ENCODE measurements at places on chromosomes 4 and X.

DNA sequence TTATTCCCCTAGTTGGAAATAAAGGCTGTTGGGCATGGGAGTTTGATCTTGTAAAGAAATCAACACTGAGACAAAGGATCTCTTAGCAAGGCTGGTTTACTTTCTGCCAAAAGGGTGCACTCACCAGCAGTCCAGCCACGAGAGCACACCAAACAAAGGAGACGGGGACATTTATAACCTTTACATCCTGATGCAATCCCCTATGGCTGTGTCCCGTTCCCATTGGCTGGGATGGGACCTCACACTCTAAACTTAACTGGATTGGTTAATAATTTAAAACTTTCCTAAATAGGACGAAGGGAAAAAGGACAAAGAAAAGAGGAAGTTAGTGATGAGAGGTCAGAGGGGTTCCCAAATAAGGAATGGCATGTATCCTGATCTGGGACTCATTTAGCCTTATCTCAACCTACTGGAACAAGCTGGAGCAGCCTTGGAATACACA is 17.9 kb downstream of the METAP1 start:
- DNase-seq = no peak

DNA sequence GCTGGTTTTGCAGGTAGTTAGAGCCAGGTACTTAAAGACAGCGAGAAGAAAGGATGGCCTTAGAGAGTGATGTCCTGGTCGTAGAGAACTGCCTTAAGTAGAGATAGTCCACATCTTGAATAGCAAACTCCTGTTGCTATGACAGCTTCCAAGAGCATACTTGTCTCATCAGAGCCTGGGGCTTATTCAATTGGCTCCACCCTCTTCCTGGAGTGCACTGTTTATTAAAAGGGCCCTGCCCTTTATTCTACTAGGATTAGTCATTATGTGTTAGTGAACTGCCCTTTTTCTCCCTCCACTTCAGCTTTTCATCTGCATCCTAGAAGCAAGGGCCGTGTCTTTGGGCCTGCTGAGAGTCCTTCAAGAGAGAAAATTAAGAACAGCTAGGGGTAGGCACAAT is 94.5 kb upstream of the EOLA2 start:
- DNase-seq = no peak

GRCh38 chrX:49958727-49959485 is 36.5 kb downstream of the CLCN5 start:
- DNase-seq = no peak

- DNase-seq = no peak
Measured at GRCh38 chr4:4862071-4862551, 2.6 kb downstream of the MSX1 start.

GRCh38 chr4:1171311-1172227 is 814 bp downstream of the SPON2 start:
- DNase-seq = peak; percentile 30

- DNase-seq = no peak
Measured at GRCh38 chr4:16016536-16016935, 53.6 kb upstream of the FGFBP2 start.

DNA sequence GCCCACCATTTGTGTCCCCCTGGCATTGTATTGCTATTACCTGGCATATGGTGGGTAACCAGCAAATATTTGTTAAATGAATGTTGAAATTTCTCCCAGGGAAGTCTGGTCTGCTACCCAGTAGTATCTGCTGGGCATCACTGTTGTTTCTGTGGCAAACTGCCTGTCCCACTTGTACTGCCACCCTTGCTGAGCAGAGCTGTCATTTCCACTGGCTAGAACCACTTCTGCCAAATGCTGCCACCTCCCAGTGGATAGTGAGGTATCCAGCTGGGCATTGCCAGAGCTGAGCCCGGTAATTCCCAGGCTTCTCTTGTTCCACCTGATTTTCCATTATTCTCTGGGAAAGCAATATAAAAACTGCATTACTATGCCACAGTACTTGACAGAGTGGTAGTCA is 186.7 kb upstream of the NOCT start:
- no peak for DNase-seq

GRCh38 chr4:183905593-183906488 is 734 bp downstream of the STOX2 start:
- DNase-seq = no peak

DNA sequence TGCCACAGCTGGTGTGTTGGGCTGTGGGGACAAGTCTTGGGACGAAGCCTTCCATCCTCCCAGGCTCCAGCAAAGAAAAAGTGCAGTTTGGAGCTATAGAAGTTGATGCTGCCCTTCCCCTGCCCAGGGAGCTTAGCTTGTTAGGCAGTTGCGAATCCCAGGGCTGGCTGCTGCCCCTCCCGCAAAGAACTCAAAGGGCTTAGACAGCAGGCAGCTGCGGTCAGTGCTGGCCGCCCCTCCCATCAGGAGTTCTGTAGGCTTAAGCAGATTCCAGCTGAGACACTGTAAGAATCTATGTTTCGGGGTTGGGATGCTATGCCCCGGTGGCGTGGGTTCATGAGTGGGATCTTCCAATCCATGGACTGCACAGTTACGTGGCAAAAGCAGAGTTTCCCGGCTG is 956.7 kb downstream of the GLUD2 start:
- DNase-seq = no peak

DNA sequence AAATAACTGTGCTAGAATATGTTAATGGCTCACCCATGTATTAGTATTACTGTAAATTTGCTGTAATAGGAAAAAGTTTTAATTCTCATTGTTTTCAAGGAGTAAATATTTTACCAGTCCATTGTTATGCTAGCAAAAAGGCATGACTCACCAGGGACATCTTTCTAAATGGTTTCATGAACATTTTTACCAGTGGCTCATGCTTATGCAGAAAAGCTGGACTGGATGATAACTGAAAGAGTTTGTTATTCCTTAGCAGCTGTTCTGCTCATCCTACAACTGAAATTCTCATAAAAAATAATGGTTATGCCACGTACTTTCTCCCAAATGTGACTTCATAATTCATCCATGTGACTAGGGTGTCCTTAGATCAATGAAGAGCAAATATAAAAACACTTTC is 111.9 kb upstream of the PCDH18 start:
- no peak for DNase-seq

GRCh38 chr4:1763550-1764080 is 29.5 kb upstream of the FGFR3 start:
- DNase-seq = no peak
